Osteocyte (in vitro differentiated cells): ENCODE measurements at places on chromosomes 2 and 18. TPM values are rescaled to one million over a fixed set of nuclear protein-coding genes. Genes with fewer than 3 reads are reported as not detected.

GRCh38 chr18:48408727-48409590 lies at the start of gene ZBTB7C:
Gene ZBTB7C, minus strand, starts transcription at chr18:48409383.
- H3K36me3 ChIP-seq: no peaks in the 10 kb centered on the region
- peaks cover 10% of the 10 kb centered on the region for H3K4me1 ChIP-seq
- H3K27me3 ChIP-seq: peaks cover 75% of the 10 kb centered on the region
- peak within 1 kb of the TSS; percentile 74 for H3K4me3 ChIP-seq

Gene GALR1
- total RNA-seq: not detected in 2 replicates

GRCh38 chr2:132255714-132256113 lies 94.0 kb upstream of the ANKRD30BL start:
- no peak for DNase-seq
- H3K4me1 ChIP-seq: no peaks in the 10 kb centered on the region
- no peaks in the 10 kb centered on the region for H3K36me3 ChIP-seq
- H3K27me3 ChIP-seq: no peaks in the 10 kb centered on the region
- H3K4me3 ChIP-seq: no peak overlapping the region

DNA sequence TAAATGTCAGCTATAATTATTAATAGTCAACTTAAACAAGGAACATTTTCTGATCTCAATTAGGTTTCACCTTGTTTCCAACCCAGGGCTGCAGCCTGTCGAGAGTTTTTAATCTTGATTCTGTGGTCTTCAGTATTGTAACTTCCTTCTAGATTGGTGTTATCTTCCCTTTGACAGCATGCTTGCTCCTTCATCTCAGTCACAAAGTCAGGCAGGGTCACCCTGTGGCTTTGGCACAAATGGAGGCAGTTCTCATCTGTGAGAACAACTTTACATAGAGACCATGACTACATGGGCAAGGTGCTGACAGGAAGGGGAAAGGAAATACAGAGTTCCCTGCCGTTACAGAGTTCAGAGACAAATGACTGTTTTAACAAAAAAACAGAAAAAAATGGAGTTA lies 50.5 kb downstream of the HNRNPLL start:
- no peak overlapping the region for H3K4me3 ChIP-seq
- no peaks in the 10 kb centered on the region for H3K27me3 ChIP-seq
- H3K27ac ChIP-seq: no peak overlapping the region
- peaks cover 23% of the 10 kb centered on the region for H3K36me3 ChIP-seq

- no peaks in the 10 kb centered on the region for H3K36me3 ChIP-seq
- no peak for DNase-seq
- no peak overlapping the region for H3K27ac ChIP-seq
Measured at GRCh38 chr18:48335829-48336228, 73.4 kb downstream of the ZBTB7C start.

DNA sequence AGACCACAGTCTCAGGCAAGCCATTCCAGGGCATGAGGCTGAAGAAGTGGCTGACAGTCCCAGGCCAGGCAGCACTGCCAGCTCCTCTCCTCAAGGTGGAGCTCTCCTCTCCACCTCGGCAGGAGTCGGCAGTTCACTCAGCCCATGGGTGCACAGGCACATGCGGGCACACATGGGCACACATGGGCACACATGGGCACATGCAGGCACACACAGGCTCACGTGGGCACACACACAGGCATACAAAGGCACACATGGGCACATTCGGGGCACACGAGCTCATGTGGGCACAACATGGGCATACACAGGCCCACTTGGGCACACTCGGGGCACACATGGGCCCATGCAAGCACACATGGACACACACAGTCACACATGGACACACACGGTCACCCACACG lies 65.3 kb upstream of the TAF1B start:
- H3K27me3 ChIP-seq: peaks cover 3% of the 10 kb centered on the region
- H3K27ac ChIP-seq: no peak overlapping the region
- no peak overlapping the region for H3K4me3 ChIP-seq
- peaks cover 2% of the 10 kb centered on the region for H3K4me1 ChIP-seq

Gene IL18R1
- total RNA-seq: 0.26 and 0.38 TPM in 2 replicates

DNA sequence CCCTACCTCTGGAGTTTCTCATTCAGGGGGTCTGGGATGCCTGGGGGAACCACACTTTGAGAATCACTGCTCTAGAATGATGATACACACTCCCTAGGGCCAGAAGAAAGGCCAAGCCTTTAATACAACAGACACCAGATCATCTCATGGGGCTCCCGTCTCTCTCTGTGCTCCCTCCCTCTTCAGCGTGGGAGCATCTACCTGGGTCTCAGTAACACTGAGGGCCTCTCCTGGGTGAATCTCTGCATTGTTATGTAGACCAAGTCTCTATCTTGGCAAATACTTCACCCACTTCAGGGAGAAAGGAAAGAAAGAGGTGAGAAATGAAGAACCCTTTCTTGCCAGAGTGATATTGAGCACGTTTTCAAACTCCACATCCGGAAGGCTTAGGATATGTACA lies 146.8 kb upstream of the MSH6 start:
- no peak overlapping the region for H3K27ac ChIP-seq
- no peak for DNase-seq
- peaks cover 14% of the 10 kb centered on the region for H3K4me1 ChIP-seq
- H3K36me3 ChIP-seq: no peaks in the 10 kb centered on the region

Gene DRC1
- total RNA-seq: not detected in 2 replicates

DNA sequence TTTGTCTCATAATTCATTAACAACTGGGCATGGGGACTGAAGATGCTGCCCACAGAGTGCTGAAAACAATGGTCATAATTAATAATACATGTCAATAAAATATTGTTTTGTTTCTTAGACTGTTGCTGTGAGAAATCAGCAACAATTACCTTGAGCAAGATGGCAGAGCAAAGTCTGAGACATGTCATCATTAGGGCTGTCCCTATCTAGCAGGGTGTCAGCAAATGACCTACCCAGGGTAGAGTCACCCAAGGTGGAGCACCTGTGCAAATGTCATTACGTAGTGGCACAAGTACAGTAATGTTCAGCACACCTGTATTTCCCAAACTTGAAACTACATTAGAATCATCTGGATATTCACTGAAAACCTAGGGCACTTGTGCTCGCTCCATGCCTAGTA lies 10.6 kb upstream of the IL36A start:
- no peak for DNase-seq
- no peaks in the 10 kb centered on the region for H3K36me3 ChIP-seq
- no peaks in the 10 kb centered on the region for H3K4me1 ChIP-seq
- no peak overlapping the region for H3K27ac ChIP-seq

DNA sequence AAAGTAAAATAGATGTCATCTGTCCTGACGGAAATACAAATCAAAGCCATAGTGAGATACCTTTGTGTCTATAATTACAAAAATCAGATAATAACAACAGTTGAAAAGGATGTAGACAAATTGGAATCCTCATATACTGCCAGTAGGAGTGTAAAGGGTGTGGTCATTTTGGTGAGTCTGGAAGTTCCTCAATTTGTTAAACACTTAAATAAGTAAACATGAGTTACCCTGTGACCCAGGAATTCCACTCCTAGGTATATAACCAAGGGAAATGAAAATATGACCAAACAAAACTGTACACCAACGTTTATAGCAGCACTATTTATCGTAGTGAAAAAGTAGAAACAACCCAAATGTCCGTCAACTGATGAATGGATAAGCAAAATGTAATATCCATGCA lies 24.0 kb downstream of the R3HDM1 start:
- peaks cover 4% of the 10 kb centered on the region for H3K36me3 ChIP-seq
- H3K27me3 ChIP-seq: no peaks in the 10 kb centered on the region
- peaks cover 7% of the 10 kb centered on the region for H3K4me1 ChIP-seq
- H3K27ac ChIP-seq: no peak overlapping the region

- no peak overlapping the region for H3K27ac ChIP-seq
- no peaks in the 10 kb centered on the region for H3K4me1 ChIP-seq
- H3K4me3 ChIP-seq: no peak overlapping the region
- H3K27me3 ChIP-seq: no peaks in the 10 kb centered on the region
- peaks cover 24% of the 10 kb centered on the region for H3K36me3 ChIP-seq
Measured at GRCh38 chr18:12441475-12442034, 33.8 kb downstream of the PRELID3A start.

Gene GREB1L
- 0.60 and 0.70 TPM in 2 replicates for total RNA-seq

- peaks cover 18% of the 10 kb centered on the region for H3K4me1 ChIP-seq
- no peaks in the 10 kb centered on the region for H3K27me3 ChIP-seq
- H3K36me3 ChIP-seq: no peaks in the 10 kb centered on the region
- H3K4me3 ChIP-seq: no peak overlapping the region
Measured at GRCh38 chr2:174859563-174860169, 95.4 kb upstream of the CHRNA1 start.

Gene GALNT3
- total RNA-seq: 3.0 and 3.2 TPM in 2 replicates

Gene DNMT3A
- 80.2 and 85.2 TPM in 2 replicates for total RNA-seq

DNA sequence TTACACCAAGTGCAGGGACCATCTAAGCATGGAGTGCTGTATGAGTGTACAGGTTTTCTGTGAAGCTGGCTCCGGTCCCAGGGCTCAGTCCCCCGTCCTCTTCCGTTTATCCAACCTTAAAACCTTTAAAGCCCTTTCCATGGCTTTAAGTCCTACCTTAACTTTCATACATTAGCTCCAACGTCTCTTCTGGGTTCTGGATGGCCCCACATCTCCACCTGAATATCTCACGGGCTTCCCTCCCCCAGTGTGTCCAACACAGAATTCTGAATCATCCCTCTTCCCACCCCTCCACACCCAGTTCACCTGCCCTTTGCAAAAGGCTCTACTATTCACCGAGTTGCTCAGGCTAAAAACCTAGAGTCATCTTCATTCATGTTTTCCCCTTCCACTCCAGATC lies 12.8 kb downstream of the ARHGAP25 start:
- no peaks in the 10 kb centered on the region for H3K36me3 ChIP-seq
- H3K4me3 ChIP-seq: no peak overlapping the region
- peaks cover 17% of the 10 kb centered on the region for H3K27me3 ChIP-seq
- no peak overlapping the region for H3K27ac ChIP-seq
- peaks cover 2% of the 10 kb centered on the region for H3K4me1 ChIP-seq

DNA sequence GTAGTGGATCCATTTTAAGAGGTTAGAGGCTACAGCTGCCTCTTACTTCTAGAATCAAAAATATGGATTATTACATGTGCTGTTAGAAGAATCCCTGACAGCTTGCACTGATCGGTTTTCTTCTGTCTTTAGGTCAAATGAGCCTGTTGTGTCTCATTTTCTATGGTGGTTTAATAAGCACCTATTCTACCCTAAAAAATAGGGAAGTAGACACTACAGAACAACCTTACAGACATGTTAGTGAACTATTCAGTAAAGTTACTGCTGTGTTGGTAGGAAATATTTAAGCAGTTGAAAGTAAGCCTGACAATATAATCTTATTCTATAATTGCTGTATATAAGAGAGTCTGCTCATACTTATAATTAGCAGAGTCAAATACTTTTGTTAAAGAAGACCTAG lies 168.5 kb upstream of the NOSTRIN start:
- H3K27me3 ChIP-seq: no peaks in the 10 kb centered on the region
- no peaks in the 10 kb centered on the region for H3K36me3 ChIP-seq
- peaks cover 43% of the 10 kb centered on the region for H3K4me1 ChIP-seq
- no peak for DNase-seq
- H3K27ac ChIP-seq: peak overlapping the region; percentile 18

Gene INHBB
- 0.50 and 0.62 TPM in 2 replicates for total RNA-seq

DNA sequence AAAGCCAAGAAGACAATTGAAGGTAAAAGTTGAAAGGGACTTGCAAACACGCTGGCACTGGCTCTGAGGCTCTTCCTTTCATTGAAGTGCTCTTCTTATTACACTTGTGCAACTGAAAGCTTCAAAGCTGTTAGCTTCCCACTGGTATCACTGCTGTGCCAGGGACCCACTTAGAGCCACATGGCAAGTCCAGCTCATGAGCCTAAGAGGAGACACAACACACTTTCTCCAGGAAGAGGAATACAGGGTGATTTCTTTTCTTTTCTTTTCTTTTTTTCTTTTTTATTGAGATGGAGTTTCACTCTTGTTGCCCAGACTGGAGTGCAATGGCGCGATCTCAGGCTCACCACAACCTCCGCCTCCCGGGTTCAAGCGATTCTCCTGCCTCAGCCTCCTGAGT lies 218.2 kb downstream of the ATAD2B start:
- H3K4me1 ChIP-seq: peaks cover 23% of the 10 kb centered on the region
- H3K36me3 ChIP-seq: peaks cover 22% of the 10 kb centered on the region
- no peak for DNase-seq
- no peak overlapping the region for H3K4me3 ChIP-seq
- no peak overlapping the region for H3K27ac ChIP-seq

DNA sequence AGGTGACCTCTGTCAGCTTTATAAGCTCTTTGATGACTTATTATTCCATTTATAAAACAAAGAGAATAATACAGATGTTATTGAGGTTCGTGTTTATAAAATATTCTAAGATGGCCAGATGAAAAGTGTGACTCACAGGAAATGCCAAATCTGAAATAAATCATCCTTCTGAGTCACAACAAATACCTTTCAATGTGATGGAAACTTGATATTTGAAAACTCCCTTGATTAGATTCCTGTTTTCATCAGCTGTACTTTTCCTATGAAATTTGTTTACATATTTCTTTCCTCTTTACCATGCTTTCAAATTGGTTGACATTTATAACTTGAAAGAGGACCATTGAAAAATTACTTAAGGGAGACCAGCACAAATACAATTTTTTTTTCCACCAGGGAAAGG lies 30.6 kb upstream of the PPP1R1C start:
- H3K4me1 ChIP-seq: peaks cover 48% of the 10 kb centered on the region
- no peak overlapping the region for H3K27ac ChIP-seq
- H3K4me3 ChIP-seq: no peak overlapping the region
- DNase-seq: no peak
- no peaks in the 10 kb centered on the region for H3K36me3 ChIP-seq
- no peaks in the 10 kb centered on the region for H3K27me3 ChIP-seq

GRCh38 chr2:100283724-100284501 lies 38.4 kb downstream of the LONRF2 start:
- no peaks in the 10 kb centered on the region for H3K4me1 ChIP-seq
- H3K4me3 ChIP-seq: no peak overlapping the region
- no peaks in the 10 kb centered on the region for H3K36me3 ChIP-seq
- H3K27me3 ChIP-seq: peaks cover 85% of the 10 kb centered on the region
- H3K27ac ChIP-seq: no peak overlapping the region

- DNase-seq: no peak
- H3K4me1 ChIP-seq: peaks cover 53% of the 10 kb centered on the region
- H3K36me3 ChIP-seq: peaks cover 19% of the 10 kb centered on the region
- no peaks in the 10 kb centered on the region for H3K27me3 ChIP-seq
Measured at GRCh38 chr2:157853211-157853610, 22.9 kb downstream of the ACVR1 start.

DNA sequence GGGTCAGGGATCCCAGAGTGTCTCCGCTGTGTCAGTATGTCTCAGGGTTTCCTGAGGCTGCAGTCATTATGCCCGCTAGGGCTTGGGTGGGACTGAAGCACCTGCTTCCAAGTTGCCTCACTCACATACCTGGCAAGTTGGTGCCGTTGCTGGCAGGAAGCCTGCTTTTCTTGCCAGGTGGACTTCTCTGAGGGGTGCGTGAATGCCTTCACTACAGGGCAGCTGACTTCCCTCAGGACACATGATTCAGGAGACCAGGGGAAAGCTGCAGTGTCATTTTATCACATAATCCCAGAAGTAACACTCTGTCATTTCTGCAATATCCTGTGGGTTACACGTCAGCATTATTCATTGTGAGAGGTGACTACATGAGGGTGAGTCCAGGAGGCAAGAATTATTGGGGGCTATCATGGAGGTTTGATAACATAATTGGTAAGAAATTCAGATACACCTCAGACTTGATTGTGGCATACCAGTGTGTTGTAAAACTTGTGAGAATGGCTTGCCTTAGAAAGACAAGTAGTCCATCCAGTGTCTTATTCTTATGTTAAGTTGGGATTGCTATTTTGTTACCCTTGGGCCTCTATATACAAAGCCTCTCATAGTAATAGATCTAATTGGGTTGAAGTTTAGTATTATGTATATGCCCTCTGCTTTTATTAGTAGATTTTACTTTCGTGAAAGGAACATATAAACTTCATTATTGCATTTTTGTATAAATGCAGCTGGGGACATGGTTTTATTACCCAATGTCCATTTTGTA lies 44.1 kb downstream of the NEDD4L start:
- H3K4me3 ChIP-seq: no peak overlapping the region
- H3K36me3 ChIP-seq: no peaks in the 10 kb centered on the region
- H3K27ac ChIP-seq: no peak overlapping the region

- H3K36me3 ChIP-seq: no peaks in the 10 kb centered on the region
- no peak overlapping the region for H3K4me3 ChIP-seq
- no peak overlapping the region for H3K27ac ChIP-seq
- no peaks in the 10 kb centered on the region for H3K4me1 ChIP-seq
- no peaks in the 10 kb centered on the region for H3K27me3 ChIP-seq
Measured at GRCh38 chr2:228268301-228268700, 86.8 kb upstream of the SPHKAP start.
